B cell (primary cell): ENCODE measurements at places on chromosomes 1 and 21. TPM values are rescaled to one million over a fixed set of nuclear protein-coding genes. Genes with fewer than 3 reads are reported as not detected.

- no peak for DNase-seq
Observed at GRCh38 chr1:94803517-94804441, 16.4 kb upstream of the SLC44A3 start.

DNA sequence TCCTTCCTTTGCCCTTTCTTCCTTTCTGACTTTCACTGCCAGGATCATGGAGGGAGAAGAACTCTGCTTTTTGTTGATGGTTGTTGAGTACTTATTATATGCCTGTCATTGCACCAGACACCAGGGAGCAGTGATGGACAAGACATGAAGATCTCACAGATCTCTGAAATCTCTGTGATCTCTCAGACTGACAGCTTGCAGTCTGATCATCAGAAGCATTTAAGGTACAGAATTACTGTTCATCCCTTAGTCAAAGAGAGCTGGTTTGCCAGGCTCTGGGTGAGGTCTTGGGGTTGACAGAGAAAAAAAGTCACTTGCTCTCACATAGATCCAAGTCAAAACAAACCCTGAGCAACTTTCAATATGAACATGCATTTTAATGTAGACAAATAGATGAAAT is 299.5 kb upstream of the FMN2 start:
- no peak for DNase-seq

GRCh38 chr1:173554541-173555250 is 48.2 kb downstream of the SLC9C2 start:
- DNase-seq, result no peak

DNA sequence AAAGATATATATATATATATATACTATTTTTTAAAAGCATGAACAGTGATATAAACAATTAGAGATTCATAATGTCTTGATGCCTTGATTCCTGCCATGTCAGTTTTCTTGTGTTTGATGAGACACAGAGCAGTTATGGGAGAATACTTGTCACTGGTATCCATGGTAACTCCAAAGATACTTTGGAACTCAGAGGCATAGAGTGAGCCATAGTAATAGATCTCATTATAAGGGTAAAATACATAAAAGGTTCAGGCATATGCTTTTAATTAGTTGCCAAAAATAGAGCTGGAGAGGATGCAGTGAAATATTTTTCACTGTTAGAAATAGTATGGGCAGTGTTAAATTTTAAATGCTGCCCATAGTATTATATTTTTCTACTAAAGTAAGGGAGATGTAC is 134.1 kb downstream of the SYT14 start:
- no peak for DNase-seq

GRCh38 chr21:32131960-32132359 is 146.9 kb downstream of the MIS18A start:
- DNase-seq, result no peak

- no peak for DNase-seq
Observed at GRCh38 chr1:5981009-5981380, 11.2 kb downstream of the NPHP4 start.

Gene FAM43B
- not detected in 2 replicates for total RNA-seq

DNA sequence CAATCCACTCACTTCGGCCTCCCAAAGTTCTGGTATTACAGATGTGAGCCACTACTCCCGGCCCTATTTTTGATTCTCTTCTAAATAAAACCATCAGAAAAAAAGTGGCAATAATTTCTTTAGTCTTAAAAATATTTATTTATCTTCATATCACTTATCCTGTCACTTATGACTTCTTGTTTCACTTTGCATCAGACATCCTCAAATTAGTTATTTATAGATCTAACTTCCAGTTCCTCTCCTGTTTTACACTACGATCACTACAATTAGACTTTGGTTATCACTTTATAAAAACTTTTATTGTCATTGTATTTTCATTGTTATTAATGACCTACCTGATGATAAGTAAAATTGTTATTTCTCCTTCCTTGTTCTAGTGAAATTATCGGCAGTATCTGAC is 783.4 kb upstream of the BRINP3 start:
- DNase-seq, result no peak

DNA sequence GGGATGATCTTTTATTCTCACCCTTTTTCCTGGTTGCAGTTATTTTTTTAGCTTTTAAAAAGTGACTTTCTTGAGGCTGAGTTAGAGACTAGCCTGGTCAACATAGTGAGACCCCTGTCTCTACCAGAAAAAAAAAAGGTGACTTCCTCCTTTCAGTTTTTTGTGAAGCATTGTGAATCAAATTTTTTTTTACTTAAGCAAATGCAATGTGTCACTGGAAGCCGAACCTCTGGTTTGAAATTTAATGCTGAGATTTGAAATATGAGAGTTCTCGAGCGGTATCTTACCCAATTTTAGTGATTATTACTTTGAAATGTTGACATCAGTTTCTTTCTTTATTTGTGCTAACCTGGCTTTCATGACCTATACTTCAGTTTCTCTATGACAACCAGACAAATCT is 3.6 kb downstream of the CAP1 start:
- DNase-seq, result no peak

Gene HSD3B2
- total RNA-seq, result not detected in 2 replicates

DNA sequence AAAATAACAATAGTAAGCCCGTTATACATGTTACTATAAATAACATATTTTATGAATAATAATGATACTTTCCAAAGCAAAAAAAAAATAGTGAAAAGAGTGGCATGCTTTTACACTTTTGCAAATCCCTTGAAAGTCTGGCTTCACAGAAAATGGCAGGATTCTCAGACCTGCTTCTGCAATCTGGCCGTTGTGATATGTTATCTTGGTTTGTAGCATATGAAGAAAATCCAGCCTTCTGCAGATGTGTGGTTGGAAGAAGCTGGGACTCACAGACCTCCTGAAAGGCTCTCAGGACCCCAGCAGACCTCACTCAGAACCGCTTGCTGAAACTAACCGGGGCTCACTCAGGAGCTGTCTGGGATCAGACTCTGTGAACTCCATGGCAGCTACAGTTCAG is 256.0 kb upstream of the TMEM51 start:
- DNase-seq, result no peak
